Erythroblast (primary cell): ENCODE measurements at places on chromosomes 6 and 20.

DNA sequence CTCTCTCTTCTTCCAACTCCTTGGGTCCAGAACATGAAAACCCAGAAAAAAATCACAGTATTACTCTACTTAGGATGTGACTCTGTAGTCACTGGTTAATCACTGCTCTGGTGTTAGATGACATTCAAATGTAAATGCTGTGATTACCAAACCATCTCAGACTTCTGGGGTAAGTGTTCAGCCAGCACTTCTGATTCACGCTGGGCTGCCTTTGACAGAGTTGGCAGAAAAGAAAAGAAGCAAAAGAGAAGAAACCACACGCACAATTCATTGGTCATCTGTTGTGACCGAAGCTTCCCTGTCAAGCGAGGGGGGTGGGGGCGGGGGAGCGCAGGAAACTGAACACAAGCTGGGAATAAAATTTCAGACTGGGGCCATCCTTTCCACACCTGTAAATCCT lies 82.7 kb downstream of the PSMG4 start:
- DNase-seq, result no peak

- DNase-seq, result no peak
Observed at GRCh38 chr6:129112591-129112990, 229.7 kb downstream of the LAMA2 start.

DNA sequence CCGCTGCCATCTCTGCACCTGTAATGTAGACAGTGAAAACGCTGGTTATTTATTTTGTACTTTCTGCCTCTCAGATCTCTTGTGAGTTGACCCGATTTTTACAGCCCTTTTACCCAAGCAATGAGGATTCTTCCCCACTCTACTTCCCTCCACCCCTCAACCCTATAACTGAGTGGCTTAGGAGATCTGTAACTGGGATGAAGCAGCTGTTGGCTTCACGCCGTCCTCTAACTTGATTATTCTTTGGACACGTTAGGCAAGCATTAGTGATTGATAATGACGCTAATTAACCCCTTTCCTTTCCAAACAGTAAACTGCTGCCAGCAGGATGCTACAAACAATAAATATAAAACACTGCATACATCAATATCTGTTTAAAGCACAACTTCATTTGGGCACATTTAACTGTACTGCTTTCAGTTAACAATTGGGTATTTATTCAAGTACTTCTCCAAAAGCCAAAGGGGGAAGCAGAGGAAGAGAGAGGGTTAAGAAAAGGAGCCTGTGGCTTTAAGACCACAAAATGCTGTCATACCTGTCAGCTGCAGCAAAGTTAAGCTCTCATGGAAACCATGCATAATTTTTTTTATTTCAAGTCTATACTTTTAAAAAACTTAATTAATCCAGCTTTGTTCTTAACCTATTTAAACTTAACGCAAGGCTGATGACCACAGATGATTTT lies 21.2 kb downstream of the TFAP2A start:
- no peak for DNase-seq

DNA sequence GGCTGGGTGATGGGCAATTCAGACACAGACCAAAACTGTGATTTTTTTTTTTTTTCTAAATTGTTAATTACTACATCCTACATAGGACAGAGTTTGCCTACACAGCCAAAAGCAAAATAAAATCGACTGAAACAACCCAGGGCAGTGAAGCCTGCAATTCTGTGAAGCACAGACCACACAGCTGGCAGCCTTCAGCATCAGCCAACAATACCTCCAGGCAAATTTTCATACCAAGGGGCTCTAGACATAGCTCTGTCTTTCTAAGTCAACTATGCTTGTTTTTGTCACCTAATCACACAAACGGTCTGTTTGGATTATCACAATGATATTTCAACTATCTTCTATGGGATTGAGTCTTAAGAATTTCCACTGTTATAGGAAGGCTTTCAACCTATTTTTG lies 17.6 kb downstream of the RMND1 start:
- no peak for DNase-seq

GRCh38 chr20:34347571-34347970 lies 15.5 kb upstream of the ITCH start:
- DNase-seq, result no peak
